ENCODE measurements at places on chromosomes 12 and 14.

DNA sequence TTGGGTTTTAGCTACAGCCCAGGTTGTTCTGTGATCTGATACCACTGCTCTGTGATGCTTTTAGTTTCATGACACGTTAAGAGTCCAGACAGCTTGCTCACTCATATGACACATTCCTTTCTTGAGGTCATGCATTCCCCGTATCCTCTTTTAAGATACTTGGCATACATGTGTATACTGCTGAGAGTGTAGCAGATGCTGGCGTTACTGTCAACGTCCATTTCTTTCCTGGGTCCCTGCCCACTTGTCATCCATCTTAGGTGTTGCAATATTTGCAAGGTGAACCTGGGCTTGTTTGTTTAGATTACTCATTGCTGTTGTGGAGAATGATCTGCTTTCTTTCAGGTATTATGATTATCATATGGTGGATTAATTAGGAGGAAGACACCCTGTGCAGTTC is 9.1 kb upstream of the EMP1 start:
- peaks cover 6% of the 10 kb centered on the region for H3K4me1 ChIP-seq
- no peak overlapping the region for H3K27ac ChIP-seq
- H3K36me3 ChIP-seq, result no peaks in the 10 kb centered on the region
- no peaks in the 10 kb centered on the region for H3K27me3 ChIP-seq

- peak overlapping the region; percentile 74 for H3K27ac ChIP-seq
- peaks cover 14% of the 10 kb centered on the region for H3K4me1 ChIP-seq
- DNase-seq, result peak; percentile 92
- no peak overlapping the region for H3K4me3 ChIP-seq
- H3K27me3 ChIP-seq, result no peaks in the 10 kb centered on the region
Observed at GRCh38 chr12:103560604-103561101, 26.4 kb upstream of the STAB2 start.

DNA sequence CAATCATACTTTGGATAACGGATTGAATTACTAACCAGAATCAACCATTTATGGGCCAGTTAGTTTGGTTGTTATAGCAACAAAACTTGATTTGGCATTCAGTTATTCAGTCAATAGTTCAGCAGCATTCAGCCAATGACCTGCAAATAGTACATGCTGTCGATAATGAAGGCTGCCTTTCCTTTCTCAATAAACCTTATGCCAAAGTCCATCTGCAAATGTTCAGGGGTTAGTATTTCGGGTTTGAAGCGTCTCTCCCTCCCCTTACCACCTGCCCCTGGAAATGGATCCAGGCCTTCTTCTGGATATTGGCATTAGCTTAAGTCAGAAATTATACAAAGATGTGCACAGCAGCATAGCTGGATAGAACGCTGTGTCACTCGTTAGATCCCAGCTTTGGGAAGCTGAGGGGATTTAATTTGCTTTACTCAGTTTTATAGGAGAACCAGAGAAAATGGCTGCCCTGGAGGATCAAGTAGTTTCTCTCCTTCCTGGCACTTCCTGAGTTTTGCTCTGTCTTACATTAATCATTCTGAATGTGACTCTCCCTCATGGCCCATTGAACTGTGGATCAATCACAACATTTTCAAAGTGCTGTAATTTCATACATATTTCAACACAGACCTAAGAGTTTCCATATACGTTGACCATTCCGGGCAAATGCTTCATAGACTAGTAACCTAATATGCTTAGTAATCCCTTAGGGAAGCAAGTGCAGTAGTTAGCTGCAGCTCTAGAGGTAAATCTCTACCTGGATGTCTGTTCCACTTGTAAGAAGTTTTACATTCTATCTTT is 46.7 kb upstream of the PTPRR start:
- no peaks in the 10 kb centered on the region for H3K36me3 ChIP-seq
- no peaks in the 10 kb centered on the region for H3K27me3 ChIP-seq
- H3K27ac ChIP-seq, result no peak overlapping the region
- no peaks in the 10 kb centered on the region for H3K4me1 ChIP-seq

GRCh38 chr14:68099495-68100045 is 280.0 kb downstream of the RAD51B start:
- H3K27me3 ChIP-seq, result no peaks in the 10 kb centered on the region
- no peak for DNase-seq
- peaks cover 5% of the 10 kb centered on the region for H3K36me3 ChIP-seq
- H3K27ac ChIP-seq, result no peak overlapping the region
- H3K4me3 ChIP-seq, result no peak overlapping the region

GRCh38 chr12:72974954-72975555 is 702.9 kb downstream of the TRHDE start:
- DNase-seq, result no peak
- no peak overlapping the region for H3K27ac ChIP-seq
- no peaks in the 10 kb centered on the region for H3K4me1 ChIP-seq
- no peak overlapping the region for H3K4me3 ChIP-seq
- H3K27me3 ChIP-seq, result no peaks in the 10 kb centered on the region
- H3K36me3 ChIP-seq, result no peaks in the 10 kb centered on the region

DNA sequence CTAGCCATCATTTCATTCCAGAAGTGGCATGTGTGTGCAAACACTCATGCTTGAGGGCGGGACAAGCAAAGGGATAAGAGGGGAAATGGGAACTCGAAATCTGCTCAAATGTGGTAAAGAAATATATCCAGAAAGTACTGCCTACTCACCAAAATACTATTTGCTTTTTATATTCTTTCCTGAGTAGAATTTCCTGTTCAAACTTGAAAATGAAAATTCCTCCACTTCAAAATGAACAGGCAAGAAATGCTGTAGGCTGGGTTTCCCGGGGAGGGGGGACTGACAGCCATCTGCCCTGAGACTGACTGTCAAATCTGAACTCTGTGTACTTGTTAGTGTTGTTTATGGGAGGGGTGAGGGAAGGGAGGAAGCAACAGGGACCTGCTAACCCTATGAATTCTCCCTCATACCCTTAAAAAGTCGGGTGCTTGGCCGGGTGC is 34.6 kb downstream of the NTF3 start:
- DNase-seq, result no peak
- H3K36me3 ChIP-seq, result peaks cover 4% of the 10 kb centered on the region
- peaks cover 4% of the 10 kb centered on the region for H3K4me1 ChIP-seq
- no peak overlapping the region for H3K27ac ChIP-seq
- no peaks in the 10 kb centered on the region for H3K27me3 ChIP-seq

DNA sequence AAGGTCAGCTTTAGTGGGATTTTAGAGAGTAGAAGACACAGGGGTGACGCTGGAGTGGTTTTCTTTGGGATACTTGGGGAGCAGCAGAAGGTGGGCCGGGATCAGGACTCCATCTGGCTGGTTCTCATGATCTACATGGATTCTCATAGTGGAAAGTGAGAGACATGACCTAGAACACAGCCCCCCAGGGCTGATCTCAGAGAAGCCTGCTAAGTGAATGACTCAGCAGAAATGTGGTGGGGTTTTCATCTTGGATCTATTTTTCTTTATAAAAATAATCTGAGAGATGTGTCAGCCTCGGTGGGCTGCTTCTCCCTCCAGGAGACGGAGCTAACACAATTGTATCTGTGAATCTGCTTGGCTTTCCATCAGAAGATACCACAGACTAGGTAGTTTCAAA is 484.4 kb downstream of the TMEM121 start:
- no peaks in the 10 kb centered on the region for H3K4me1 ChIP-seq
- H3K27ac ChIP-seq, result no peak overlapping the region
- no peaks in the 10 kb centered on the region for H3K27me3 ChIP-seq

DNA sequence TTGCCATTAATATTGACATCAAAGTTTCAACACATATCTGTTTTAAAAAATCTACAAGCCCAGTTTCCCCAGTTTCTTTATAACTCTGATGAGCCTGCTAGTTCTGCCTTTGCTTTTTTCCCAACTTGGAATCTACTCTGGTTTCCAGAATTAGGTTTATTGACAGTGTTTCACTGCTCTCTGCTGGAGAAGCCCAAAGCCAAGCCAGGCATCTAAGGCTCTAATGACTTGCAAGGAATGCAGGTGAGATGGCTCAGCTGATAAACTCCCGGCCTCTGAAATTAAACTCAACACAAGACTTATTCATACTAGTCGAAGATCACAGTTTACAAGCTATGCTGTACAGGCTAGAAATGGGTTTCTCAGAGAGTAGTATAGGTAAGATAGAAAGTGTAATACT is 54.3 kb downstream of the HMGA2 start:
- peak; percentile 79 for DNase-seq
- no peaks in the 10 kb centered on the region for H3K27me3 ChIP-seq
- H3K4me3 ChIP-seq, result no peak overlapping the region
- peaks cover 21% of the 10 kb centered on the region for H3K4me1 ChIP-seq
- H3K36me3 ChIP-seq, result peaks cover 4% of the 10 kb centered on the region
- peak overlapping the region; percentile 68 for H3K27ac ChIP-seq

GRCh38 chr12:117803001-117803400 is 165.8 kb downstream of the KSR2 start:
- no peaks in the 10 kb centered on the region for H3K27me3 ChIP-seq
- no peaks in the 10 kb centered on the region for H3K36me3 ChIP-seq
- no peaks in the 10 kb centered on the region for H3K4me1 ChIP-seq

- H3K36me3 ChIP-seq, result no peaks in the 10 kb centered on the region
- H3K4me1 ChIP-seq, result peaks cover 9% of the 10 kb centered on the region
- H3K27ac ChIP-seq, result no peak overlapping the region
- no peak overlapping the region for H3K4me3 ChIP-seq
Observed at GRCh38 chr12:114895827-114896226, 211.9 kb upstream of the TBX3 start.

GRCh38 chr14:89134640-89135039 is 282.4 kb downstream of the FOXN3 start:
- no peak overlapping the region for H3K4me3 ChIP-seq

- no peak overlapping the region for H3K4me3 ChIP-seq
- H3K36me3 ChIP-seq, result no peaks in the 10 kb centered on the region
- no peaks in the 10 kb centered on the region for H3K27me3 ChIP-seq
- no peaks in the 10 kb centered on the region for H3K4me1 ChIP-seq
Observed at GRCh38 chr12:81339071-81339470, 261.2 kb downstream of the ACSS3 start.

- H3K27me3 ChIP-seq, result no peaks in the 10 kb centered on the region
- H3K27ac ChIP-seq, result no peak overlapping the region
- no peaks in the 10 kb centered on the region for H3K36me3 ChIP-seq
- no peak for DNase-seq
Observed at GRCh38 chr12:107372229-107372658, 278.9 kb upstream of the CRY1 start.

- H3K4me3 ChIP-seq, result no peak overlapping the region
- no peak for DNase-seq
- no peak overlapping the region for H3K27ac ChIP-seq
- H3K27me3 ChIP-seq, result no peaks in the 10 kb centered on the region
- H3K36me3 ChIP-seq, result peaks cover 50% of the 10 kb centered on the region
Observed at GRCh38 chr12:124395284-124395752, 100.4 kb downstream of the RFLNA start.

- H3K36me3 ChIP-seq, result no peaks in the 10 kb centered on the region
Observed at GRCh38 chr12:73361156-73361863, 1089.1 kb downstream of the TRHDE start.

GRCh38 chr12:639566-639965 is 23.7 kb downstream of the NINJ2 start:
- H3K27ac ChIP-seq, result no peak overlapping the region
- no peak overlapping the region for H3K4me3 ChIP-seq
- H3K4me1 ChIP-seq, result peaks cover 9% of the 10 kb centered on the region

Data from trophoblast cell (in vitro differentiated cells and primary cell).